ENCODE measurements at places on chromosomes 4 and X.

DNA sequence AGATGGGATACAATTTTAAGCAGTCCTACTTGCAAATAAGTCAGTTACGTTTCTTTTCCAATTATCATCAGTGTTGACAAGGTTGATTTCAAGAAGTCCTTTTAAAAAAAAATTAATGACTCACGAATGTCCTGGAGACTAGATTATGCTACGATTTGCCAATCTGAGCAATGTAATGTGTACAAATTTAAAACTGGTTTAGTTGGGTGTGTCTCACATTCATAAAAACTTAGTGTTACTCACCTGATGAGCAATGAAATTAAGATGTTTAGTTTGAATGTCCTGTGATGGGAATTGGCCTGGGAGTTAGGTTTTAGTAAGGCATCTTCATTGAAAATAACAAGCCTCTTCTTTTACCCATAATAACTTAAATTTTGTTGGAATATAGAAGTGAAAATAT is 136.7 kb upstream of the POF1B start:
- DNase-seq: no peak

GRCh38 chr4:113884655-113885054 is 94.8 kb downstream of the ARSJ start:
- DNase-seq: no peak

GRCh38 chr4:87505862-87506261 is 23.3 kb downstream of the SPARCL1 start:
- peak; percentile 14 for DNase-seq

DNA sequence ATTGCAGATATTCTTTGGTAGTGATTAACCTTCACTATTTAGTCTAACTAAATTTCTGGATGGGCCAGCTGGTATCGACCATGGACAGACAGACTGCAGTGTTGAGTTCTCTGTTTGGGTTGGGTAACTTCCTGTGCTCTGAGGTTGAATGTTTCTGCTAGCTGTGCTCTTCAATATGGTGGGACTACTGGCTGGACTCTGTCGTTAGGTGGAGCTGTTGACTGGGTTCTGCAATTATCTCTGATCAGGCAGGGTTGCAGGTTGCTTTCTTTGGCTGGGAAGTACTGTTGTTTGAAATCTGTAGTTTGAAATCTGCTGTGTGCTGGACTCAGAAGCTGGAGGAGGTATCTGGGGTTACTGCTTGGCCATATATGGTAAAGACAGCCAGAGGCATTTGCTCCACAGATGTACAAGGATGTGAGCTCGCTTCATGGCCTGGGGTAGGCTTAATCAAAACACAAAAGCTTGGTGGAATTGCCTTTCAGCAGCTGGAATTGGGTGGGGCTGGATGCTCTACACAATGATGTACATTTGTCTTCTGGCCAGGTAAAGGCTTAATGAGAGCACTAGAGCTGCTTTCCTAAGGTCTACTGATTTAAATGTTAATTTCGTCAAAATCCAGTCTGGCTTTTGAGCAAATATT is 1472.0 kb downstream of the FAM133A start:
- DNase-seq: no peak

DNA sequence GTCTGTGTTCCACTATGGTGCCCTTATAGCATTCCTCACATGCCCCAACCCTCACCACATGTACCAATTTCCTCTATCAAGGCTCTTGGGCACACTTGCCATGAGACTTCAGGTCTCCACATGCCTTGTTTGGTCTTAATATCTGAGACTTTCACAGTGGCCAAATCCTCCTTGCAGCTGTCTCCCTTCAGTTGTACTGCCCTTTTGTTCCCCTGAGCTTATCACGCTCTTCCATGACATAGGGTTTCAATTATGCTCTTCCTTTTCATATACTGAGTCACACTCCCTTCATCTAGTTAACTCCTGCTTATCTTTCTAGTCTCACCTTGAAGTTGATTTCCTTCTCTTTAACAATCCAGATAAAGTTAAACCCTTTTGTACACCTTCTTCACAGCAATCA is 212.9 kb downstream of the PDHA2 start:
- DNase-seq: no peak

- DNase-seq: no peak
Measured at GRCh38 chr4:47050761-47051725, 19.7 kb downstream of the GABRB1 start.

DNA sequence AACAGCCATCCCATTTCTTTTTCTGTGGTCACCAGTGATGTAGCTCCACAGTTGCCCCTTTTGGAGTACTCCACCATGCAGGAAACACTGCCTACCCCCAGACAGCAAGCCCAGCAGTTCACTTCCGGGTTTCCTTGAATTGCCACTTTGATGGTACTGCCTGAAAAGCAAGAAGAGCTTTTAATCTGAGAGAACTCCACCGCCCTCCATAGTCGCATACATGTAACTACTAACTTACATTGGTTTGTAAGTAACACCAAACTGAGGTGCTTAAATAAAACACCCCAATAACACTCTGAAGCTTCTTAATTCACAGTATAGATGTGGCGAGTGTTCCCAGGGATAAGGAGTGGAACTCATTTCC is 53.6 kb upstream of the HPSE start:
- DNase-seq: peak; percentile 4

GRCh38 chrX:65873385-65873784 is 166.5 kb downstream of the VSIG4 start:
- DNase-seq: no peak

DNA sequence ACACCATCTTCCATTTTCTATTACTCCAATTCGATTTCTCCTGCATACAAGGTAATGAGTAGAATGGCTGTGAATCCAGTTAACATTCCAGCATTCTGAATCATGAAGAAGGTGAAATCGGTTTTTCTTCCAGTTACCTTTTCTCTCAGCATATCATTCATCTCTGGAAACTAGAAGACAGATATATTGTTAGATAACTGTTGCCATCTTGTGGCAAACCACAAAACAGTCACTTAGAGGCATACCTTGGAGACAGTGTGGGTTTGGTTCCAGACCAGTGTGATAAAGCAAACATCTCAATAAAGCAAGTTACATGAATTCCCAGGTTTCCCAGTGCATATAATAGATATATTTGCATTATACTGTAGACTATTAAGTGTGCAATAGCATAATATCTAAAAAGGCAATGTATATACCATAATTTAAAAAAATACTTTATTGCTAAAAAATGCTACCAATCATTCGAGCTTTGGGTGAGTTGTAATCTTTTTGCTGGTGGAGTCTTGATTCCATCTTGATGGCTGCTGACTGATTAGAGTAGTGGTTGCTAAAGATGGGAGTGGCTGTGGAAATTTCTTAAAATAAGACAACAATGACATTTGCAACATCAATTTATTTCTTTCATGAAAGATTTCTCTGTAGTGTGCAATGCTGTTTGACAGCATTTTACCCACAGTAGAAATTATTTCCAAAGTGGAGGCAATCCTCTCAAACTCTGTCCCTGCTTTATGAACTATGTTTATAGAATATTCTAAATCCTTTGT is 82.1 kb downstream of the SLC39A8 start:
- DNase-seq: peak; percentile 54

DNA sequence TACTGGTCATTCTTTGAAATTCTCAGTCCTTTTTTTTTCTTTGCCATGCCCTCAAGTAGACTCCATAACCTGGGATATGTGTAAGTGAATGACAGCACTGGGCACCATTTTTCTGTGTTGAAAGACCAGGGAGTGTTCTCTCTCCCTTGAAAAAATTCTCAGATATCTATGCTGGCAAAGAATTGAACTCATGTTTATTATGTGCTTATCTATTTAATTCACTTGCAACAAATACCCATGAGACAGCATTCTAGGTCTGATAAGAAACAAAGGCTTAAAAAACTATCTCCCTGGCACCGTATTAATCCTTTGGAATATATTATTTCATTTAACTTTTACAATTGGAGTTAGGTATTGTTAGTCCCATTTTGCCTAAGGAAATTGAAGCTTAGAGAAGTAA is 36.7 kb downstream of the LARP7 start:
- no peak for DNase-seq

DNA sequence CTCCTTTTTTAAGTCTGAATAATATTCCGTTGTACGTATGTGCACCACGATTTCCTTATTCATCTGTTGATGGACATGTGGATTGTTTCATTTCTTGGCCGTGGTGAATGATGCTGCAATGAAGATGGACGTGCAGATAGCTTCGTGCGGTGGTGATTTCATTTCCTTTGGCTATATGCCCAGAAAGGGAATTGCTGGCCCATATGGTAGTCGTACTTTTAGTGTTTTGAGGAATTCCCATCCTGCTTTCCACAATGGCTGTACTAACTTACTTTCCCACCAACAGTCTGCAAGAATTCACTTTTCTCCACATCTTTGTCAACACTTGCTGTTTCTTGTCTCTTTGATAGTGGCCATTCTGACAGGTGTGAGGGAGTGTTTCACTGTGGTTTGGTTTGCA is 12.8 kb downstream of the ZFP42 start:
- peak; percentile 79 for DNase-seq

DNA sequence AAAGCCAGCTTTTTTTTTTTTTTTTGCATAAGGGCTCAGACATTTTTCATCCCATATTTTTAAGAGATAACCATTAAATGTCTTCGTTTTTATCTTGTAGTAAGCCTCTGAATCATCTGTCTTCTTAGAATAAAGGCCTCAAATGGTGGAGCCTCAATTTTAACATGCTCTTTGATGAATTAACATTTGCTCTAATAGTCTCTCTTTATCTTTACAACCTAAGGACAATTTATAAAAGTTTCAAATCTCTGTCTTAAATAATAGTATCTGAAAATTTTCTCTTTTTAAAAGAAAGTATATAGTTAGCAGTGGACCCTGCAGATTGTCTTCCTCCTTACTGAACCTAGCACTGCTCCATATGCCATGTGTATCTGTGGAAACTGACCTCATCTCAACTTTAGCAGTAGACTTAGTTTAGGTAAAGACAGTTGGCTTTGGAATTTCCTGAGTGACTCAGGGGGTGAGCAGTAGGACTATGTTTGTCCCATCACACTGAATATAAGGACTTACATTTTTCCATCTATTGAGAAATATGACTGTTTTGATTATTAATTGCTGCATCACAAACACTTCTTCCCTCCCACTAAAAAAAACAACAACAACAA is 1658.0 kb downstream of the STIM2 start:
- peak; percentile 69 for DNase-seq

- no peak for DNase-seq
Measured at GRCh38 chr4:168723569-168723968, 226.7 kb downstream of the PALLD start.

DNA sequence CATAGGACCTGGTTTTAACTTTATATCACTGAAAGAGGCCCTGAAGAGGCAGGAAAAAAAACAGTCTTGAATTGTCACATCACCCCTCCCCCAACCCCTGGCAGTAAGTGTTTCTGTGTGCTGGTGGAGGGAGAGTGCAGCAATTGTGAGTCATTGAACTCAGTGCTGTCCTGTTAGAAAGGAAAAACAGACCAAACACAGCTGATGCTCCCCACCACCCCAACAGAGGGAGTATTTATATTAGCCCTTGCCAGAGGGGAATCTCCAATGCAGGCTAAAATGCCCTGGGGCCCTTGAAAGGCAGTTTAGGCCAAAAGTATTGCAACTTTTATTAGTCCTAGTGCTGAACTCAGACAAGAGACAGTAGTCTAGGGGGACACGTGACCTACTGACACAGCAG is 197.8 kb upstream of the AGTR2 start:
- DNase-seq: peak; percentile 3

DNA sequence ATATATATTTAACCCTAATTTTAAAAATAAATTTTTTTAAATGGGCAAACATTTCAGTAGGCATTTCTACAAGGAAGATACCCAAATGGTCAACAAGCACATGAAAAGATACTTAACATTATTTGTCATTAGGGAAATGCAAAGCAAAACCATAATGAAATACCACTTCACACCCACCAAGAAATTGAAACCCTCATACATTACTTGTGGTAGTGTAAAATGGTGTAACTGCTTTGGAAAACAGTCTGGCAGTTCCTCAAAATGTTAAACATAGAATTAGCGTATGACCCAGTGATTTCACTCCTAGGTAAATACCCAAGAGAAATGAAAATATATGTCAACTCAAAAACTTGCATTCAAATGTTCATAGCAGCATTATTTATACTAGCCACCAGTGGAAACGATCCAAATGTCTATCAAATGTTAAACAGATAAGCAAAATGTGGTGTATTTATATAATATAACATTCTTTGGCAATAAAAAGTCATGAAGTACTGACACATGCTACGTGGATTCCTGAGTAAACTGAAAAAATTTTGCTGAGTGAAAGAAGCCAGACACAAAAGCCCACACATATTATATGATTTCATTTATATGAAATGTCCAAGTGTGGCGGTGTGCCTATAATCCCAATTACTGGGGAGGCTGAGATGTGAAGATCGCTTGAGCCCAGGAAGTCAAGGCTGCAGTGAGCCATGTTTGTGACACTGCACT is 16.6 kb downstream of the TRIM2 start:
- DNase-seq: no peak

- DNase-seq: no peak
Measured at GRCh38 chr4:31291238-31291637, 571.1 kb downstream of the PCDH7 start.

GRCh38 chr4:169313732-169314131 is 43.0 kb upstream of the SH3RF1 start:
- DNase-seq: no peak

All from ELR (cell line).